Naive thymus-derived CD8-positive, alpha-beta T cell (primary cell): ENCODE measurements at places on chromosomes 13 and 19. TPM values are rescaled to one million over a fixed set of nuclear protein-coding genes. Genes with fewer than 3 reads are reported as not detected.

DNA sequence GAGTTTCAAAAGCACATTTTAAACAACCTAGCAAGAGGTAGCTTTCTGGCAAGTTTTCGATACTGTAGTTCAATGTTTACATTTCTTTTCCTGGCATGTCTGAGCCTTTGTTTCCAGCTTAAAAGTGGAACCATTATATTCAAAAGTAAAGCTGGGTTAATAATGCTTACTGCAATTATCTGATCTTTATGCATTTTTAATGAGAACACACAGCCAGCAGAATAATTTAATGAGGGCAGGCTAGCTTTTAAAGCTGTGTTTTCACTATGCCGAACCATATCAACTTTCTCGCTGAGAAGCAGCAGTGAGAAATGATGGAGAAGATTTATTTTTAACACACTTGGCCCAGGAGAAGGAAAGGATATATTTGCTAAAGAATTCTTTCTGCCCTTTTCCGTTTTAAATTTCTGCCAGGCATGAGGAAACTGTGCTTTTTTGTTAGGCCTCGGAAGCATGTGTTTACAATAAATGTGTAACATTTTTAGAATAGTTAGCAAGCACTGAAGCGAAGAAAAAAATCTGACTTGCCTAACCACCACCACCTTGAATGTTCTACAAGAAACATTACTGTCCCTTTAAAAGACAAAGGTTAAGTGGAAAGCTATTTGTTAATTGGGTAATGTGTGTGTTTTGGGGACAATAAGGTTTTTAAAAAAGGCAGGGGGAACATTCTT, 1.0 kb downstream of the MBNL2 start:
- no peaks in the 10 kb centered on the region for H3K36me3 ChIP-seq
- no peaks in the 10 kb centered on the region for H3K27me3 ChIP-seq
- H3K4me3 ChIP-seq = peak overlapping the region; percentile 83
- H3K27ac ChIP-seq = peak overlapping the region; percentile 97
- no peak for DNase-seq
- H3K4me1 ChIP-seq = peaks cover 29% of the 10 kb centered on the region

- no peak for DNase-seq
- H3K27ac ChIP-seq = no peak overlapping the region
- no peaks in the 10 kb centered on the region for H3K27me3 ChIP-seq
- no peaks in the 10 kb centered on the region for H3K4me1 ChIP-seq
- H3K4me3 ChIP-seq = no peak overlapping the region
- H3K36me3 ChIP-seq = peaks cover 30% of the 10 kb centered on the region
Measured at GRCh38 chr13:113087923-113088690, 17.5 kb upstream of the F7 start.

DNA sequence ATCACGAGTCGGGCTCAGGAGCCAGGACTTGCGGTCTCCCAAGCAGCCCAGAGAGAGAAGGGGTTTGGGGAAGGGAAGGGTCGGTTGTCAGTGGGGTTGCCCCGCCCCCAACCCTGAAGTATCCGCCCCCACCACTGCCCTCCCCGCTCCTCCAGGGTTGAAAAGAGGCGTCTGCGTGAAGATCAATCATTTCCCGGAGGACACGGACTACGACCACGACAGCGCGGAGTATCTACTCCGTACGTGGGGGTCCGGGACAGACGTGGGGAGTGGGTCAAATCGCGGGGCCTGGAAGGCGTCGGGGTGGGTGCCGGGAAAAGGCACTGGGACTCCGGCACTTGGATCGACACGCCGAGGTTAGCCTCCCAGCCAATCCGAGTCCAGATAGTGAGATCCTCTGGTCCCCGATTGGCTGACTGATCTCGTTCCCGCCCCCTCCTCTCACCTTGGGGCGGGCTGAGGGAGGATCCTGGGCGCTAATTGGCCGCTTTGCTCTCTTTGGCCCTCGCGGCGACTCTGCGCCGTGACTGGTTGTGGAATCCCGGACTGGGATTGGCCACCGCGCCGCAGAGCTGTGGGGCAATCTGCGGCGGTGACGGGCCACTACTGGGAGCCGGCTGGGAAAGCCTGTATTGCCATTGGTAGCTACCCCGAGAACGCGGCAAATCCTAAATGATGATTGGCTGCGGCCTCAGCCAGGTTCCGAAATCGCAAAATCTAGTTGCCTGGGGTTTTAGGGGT, 13.3 kb upstream of the CACNG6 start:
- no peak overlapping the region for H3K27ac ChIP-seq
- H3K27me3 ChIP-seq = peaks cover 33% of the 10 kb centered on the region
- H3K4me1 ChIP-seq = peaks cover 32% of the 10 kb centered on the region
- H3K4me3 ChIP-seq = peak overlapping the region; percentile 87

Gene URAD
- not detected for total RNA-seq

DNA sequence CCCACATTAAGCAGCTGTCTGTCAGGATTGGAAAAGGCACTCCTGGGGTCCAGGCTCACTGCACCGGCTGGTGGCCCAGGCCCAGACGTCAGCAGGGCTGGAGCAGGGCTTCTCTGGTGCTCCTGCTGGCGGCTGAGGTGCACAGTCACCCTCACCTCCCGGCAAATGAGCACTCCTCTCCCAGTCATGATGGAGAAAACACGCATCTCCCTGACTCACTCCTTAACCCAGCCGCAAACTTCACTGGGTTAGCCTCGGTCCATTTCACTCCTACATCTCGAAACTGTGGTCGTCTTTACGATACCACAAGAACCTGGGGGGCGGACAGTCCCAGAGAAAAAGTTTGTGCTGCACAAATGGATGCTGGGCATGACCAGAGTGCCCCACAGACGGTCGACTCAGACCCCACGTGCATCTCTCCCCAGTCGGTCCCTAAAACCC, 3.3 kb upstream of the RASA3 start:
- H3K27me3 ChIP-seq = no peaks in the 10 kb centered on the region
- peaks cover 10% of the 10 kb centered on the region for H3K36me3 ChIP-seq
- peak overlapping the region; percentile 39 for H3K4me3 ChIP-seq
- H3K27ac ChIP-seq = peak overlapping the region; percentile 68
- DNase-seq = no peak

DNA sequence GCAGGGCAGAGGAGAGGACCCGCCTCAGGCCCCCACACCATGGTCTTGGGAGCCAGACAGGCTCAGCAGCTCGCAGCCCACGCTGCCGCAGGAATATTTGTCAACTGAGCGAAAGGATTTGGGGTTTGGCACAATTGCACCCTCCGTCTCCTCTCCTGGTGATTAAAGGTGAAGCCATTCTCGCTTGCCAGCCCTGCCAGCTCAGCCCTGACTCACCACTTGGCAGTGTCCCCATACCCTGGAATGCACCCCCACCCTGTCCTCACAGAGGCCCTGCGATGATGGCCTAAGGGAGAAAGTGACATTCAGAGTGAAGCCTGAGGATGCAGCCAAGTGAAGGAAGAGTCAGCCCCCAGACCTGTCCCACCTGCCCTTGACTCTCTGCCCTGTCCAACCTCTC, 18.8 kb downstream of the CYTH2 start:
- DNase-seq = no peak
- H3K4me3 ChIP-seq = no peak overlapping the region
- peaks cover 19% of the 10 kb centered on the region for H3K4me1 ChIP-seq
- no peak overlapping the region for H3K27ac ChIP-seq

Gene ILF3
- 391 TPM for total RNA-seq

- no peak overlapping the region for H3K27ac ChIP-seq
- no peak overlapping the region for H3K4me3 ChIP-seq
- H3K4me1 ChIP-seq = no peaks in the 10 kb centered on the region
Measured at GRCh38 chr19:17429641-17430113, 9.8 kb downstream of the MVB12A start.

DNA sequence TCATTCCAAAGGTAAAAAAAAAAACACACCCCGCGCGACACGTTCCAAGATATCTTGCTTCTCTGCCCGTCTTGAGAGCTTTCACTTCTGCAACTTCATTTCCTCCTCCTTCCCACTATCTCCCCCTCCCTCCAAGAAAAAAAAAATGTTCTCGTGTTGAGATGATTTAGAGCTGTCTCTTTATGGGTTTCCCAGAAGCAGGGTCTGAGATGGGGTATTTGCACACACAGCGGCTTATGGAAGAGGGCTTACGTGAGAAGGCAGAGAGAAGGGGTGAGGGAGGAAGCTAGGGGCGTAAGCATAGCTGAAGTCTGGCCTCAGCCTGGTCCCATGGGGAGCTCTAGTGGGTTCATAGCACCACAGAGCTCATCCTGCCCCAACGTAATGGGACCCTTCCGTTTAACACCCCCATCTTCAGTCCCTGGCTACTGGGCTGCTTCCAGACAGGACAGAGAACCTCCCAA, 31.3 kb upstream of the USE1 start:
- H3K4me1 ChIP-seq = peaks cover 30% of the 10 kb centered on the region
- no peaks in the 10 kb centered on the region for H3K27me3 ChIP-seq
- DNase-seq = no peak
- peaks cover 7% of the 10 kb centered on the region for H3K36me3 ChIP-seq

Gene ZNF473
- 9.8 TPM for total RNA-seq

DNA sequence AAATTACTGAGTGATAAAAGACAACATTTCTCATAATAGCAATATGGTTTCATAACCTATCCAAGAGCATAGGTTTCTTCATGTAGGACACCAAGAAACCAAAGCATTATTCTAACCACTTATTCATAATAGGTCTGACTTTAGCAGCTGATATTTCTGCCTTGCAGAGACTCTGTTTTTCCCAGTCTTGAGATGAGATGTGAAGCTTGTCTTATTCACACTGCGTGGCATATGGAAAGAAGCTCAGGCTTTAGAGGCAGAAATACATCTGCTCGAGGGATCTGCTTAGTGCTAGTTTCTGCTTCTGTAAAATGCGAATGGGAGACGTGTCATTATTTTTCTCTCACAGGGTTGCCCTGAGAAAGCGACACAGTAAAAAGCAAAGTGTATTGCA, 232.0 kb upstream of the SPRY2 start:
- no peak overlapping the region for H3K4me3 ChIP-seq
- H3K27ac ChIP-seq = no peak overlapping the region
- peaks cover 1% of the 10 kb centered on the region for H3K27me3 ChIP-seq
- H3K4me1 ChIP-seq = no peaks in the 10 kb centered on the region
- DNase-seq = no peak

Gene APLP1
- total RNA-seq = not detected

Gene NLRP4
- total RNA-seq = not detected

Gene ZNF729
- not detected for total RNA-seq

Gene APC2
- total RNA-seq = 0.29 TPM

- no peak overlapping the region for H3K27ac ChIP-seq
- no peak overlapping the region for H3K4me3 ChIP-seq
- H3K27me3 ChIP-seq = no peaks in the 10 kb centered on the region
- DNase-seq = no peak
- H3K4me1 ChIP-seq = no peaks in the 10 kb centered on the region
- no peaks in the 10 kb centered on the region for H3K36me3 ChIP-seq
Measured at GRCh38 chr13:72541674-72542073, 185.8 kb downstream of the MZT1 start.

Gene KDELR1
- 49.6 TPM for total RNA-seq

Gene C19orf85
- total RNA-seq = not detected

Gene DMKN
- total RNA-seq = 1.8 TPM

Gene CKM
- total RNA-seq = not detected

GRCh38 chr19:49524812-49525455, 2.9 kb upstream of the RCN3 start:
- no peak overlapping the region for H3K27ac ChIP-seq
- H3K4me3 ChIP-seq = no peak overlapping the region
- H3K4me1 ChIP-seq = peaks cover 29% of the 10 kb centered on the region
- no peak for DNase-seq

DNA sequence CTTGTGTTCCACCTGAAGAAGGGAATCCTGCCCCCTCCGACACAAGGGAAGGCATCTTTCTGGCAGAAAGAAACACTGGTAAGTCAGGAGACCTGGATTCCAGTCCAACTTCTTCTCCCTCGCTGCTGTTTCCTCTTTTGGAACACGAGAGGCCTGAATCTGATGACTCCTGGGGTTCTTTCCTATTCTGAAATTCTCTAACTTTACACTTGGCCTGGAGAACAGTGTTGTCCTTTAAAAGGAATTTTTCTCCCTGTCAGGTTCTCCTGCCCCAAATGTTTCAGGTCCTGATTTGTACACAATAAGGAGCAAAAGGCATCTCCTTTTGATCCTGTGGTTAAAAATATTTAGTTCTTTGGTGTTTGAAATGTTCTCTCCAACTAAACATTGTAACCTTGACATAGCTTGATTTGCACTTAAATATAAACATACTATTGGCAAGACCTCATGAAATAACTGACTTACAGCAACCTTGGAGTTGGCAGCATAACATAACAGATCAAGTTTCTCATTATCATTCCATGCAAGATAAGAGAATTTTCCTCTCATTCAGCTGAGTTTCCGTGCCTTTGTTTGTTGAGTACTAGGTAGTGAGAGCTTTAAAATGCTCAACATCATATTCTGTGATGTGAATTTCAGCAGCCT, 244.8 kb downstream of the COG6 start:
- no peaks in the 10 kb centered on the region for H3K27me3 ChIP-seq
- no peaks in the 10 kb centered on the region for H3K4me1 ChIP-seq
- H3K36me3 ChIP-seq = no peaks in the 10 kb centered on the region
- no peak overlapping the region for H3K4me3 ChIP-seq
- no peak overlapping the region for H3K27ac ChIP-seq
- no peak for DNase-seq

DNA sequence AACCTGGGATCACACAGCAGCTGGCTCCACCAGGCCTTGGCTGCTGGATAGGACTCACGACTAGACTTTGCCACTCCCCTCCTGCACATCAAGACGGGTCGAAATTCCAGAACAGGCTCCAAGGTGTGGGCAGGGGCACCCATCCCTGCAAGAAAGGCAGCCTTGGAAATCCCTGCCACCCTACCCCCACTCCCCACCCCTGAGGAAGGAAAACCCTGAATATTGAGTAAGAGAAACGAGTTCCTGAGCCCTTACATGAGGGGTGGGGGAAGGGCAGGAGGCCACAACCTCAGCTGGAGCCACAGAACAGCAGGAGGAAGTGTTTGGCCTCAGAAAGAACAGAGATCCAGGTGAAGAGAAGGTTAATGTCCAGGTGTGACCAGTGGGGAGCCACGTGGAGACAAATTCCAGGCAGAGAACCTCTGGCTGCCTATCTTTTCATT, 20.1 kb downstream of the DEDD2 start:
- peaks cover 77% of the 10 kb centered on the region for H3K4me1 ChIP-seq
- H3K27me3 ChIP-seq = no peaks in the 10 kb centered on the region
- H3K36me3 ChIP-seq = peaks cover 14% of the 10 kb centered on the region
- H3K27ac ChIP-seq = no peak overlapping the region

GRCh38 chr13:64071352-64071751, 2655.7 kb upstream of the PCDH20 start:
- no peaks in the 10 kb centered on the region for H3K4me1 ChIP-seq
- H3K4me3 ChIP-seq = no peak overlapping the region
- H3K27ac ChIP-seq = no peak overlapping the region
- no peaks in the 10 kb centered on the region for H3K27me3 ChIP-seq
